ENCODE measurements at places on chromosomes 2 and 18.

- no peak for DNase-seq
These were observed 401.6 kb downstream of the GPD2 start for GRCh38 chr2:156837635-156838370.

DNA sequence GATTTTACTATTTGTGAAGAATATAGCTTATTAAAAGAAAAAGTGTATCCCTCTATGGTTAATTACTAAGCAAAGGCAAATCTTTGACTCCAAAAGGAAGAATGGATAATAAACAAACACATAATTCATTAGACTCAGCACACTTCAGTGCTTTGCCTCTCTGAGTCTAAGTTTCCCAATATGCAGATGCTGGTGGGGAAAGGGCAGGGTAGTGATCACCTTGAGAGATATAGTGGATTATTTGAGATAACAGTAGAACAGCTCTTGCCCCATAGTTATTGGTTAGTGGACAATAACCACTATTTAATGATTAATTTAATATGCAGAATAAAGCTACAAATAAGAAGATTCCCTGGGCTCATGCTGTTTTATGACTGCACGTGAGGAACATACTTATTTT lies 98.2 kb upstream of the SLC8A1 start:
- no peak for DNase-seq

GRCh38 chr18:44895176-44895798 lies 214.6 kb downstream of the SETBP1 start:
- no peak for DNase-seq

- DNase-seq: no peak
These were observed 1357.5 kb upstream of the CELF4 start for GRCh38 chr18:38923126-38923525.

- DNase-seq: no peak
These were observed 88.8 kb upstream of the MAP4K4 start for GRCh38 chr2:101608408-101609310.

DNA sequence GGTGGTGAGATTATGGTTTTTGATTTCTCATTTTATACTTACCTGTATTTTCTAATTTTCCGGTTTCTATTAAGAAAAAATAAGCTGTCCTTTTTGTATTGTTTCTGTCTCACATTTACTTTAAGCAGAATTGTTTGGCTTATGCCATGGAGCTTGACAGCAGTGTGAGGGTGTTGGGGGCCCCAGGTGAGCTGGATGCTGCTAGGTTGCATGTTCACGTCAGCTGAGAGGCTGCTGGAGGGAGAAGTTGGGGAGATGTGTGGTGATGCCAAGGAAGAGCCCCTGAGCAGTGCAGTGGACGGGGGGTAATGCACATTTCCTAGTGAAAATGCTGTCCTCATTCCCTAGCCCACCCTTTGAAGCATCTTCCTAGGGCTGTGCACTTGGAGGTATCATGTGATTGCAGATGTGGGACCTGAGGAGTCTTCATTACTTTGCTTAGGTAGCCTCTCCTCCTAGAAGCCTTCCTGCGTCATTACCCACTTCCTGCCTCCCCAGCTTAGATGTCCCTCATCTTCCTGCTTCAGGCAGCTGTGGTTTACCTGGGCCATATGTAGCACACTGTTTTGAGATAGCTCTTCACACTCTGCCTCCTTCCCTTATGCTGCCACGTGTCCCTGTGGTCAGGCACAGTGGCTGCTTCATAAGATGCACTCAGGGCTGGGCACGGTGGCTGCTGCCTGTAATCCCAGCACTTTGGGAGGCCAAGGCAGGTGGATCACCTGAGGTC lies 16.2 kb downstream of the ATG16L1 start:
- peak; percentile 50 for DNase-seq

DNA sequence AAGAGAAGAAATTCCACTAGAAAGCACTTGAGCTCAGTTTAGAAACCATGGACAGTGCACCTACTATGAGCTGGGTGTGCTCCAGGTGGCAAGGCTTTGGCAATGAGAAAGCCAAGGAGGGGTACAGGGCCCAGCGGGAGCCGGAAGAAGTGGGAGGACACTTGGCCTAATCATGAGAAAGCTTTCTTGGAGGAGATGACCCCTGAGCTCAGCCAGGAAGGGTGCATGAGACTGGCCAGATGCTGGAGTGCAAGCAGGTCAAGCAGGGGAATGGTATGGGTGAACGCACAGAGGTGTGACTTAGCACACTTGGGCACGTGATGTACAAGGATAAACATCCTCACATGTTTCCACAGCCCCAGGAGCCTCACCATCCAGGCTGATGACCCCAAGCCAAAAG lies 97.2 kb upstream of the GLI2 start:
- no peak for DNase-seq

GRCh38 chr2:5364361-5364760 lies 327.8 kb upstream of the SOX11 start:
- DNase-seq: no peak

- no peak for DNase-seq
These were observed 72.4 kb upstream of the NPAS2 start for GRCh38 chr2:100747551-100747950.

GRCh38 chr2:96396095-96396494 lies 60.5 kb downstream of the NCAPH start:
- no peak for DNase-seq

GRCh38 chr2:99348173-99348572 lies 11.0 kb downstream of the EIF5B start:
- no peak for DNase-seq

GRCh38 chr2:150485871-150486538 lies 1.5 kb downstream of the RND3 start:
- no peak for DNase-seq

- DNase-seq: no peak
These were observed 113.5 kb upstream of the FZD5 start for GRCh38 chr2:207883002-207883780.

- no peak for DNase-seq
These were observed 62.7 kb downstream of the SP110 start for GRCh38 chr2:230156782-230157699.

- no peak for DNase-seq
These were observed 130.3 kb upstream of the CTAGE1 start for GRCh38 chr18:22547807-22548561.

DNA sequence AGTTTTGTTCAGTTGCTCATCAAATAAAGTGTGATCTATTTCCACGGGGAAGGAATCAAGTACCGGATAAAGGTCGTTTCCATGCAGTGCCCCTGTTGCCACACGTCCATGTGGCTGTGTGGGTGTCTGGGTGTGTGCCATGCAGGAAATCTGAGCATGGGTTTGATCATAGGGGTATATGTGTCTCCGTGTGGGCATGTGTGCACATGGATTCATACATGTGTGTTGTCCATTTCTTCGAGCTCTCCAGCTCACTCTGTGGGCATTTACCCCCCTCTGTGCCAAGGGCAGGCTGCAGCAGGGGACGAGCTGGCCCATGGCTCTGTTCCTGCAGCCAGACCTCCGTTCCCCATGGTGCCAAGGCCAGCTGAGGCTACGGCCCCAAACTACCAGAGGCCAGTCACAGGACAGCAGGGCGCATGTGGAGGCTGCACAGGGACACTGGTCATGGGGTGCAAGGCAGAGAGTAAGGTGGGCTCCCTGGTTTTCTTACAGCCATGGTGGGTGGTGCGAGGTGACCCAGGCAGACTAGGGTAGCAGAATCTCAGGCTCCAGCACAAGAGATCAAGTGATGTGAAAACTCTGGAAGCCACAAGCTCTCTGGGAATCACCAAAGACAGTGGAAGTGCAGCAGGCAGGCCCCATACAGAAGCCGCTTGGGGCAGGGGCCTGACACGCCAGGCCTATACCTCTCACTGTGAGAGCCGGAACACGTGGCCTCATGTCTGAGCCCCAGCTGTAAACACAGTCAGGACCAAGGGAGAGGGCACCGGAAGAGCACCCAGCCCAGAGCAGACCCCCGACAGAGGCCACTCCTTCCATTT lies 66.4 kb upstream of the RAB6C start:
- DNase-seq: no peak

- no peak for DNase-seq
These were observed 1.4 kb downstream of the ACTR1B start for GRCh38 chr2:97662386-97662894.

- no peak for DNase-seq
These were observed 261.5 kb downstream of the MYCN start for GRCh38 chr2:16201848-16202247.

DNA sequence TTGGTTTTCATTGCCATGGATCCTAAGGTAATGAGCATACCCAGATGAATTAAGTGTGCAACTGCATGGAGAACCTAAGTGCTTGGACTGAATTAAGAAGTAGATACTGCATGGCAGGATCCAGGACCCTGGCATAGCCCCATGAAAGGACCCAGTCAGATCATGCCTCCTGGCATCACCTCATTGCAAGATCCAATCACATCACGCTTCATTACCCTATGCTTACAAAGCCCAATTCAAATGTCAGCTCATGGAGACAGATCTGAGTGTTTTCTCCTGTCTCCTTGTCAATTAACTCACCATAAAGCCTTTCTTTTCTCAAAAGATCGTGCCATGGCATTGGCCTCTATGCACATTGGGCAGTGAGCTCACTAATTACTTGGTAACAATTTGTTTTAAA lies 519.8 kb upstream of the ZNF804A start:
- no peak for DNase-seq

- DNase-seq: no peak
These were observed 17.8 kb downstream of the NCOA1 start for GRCh38 chr2:24508878-24509277.

DNA sequence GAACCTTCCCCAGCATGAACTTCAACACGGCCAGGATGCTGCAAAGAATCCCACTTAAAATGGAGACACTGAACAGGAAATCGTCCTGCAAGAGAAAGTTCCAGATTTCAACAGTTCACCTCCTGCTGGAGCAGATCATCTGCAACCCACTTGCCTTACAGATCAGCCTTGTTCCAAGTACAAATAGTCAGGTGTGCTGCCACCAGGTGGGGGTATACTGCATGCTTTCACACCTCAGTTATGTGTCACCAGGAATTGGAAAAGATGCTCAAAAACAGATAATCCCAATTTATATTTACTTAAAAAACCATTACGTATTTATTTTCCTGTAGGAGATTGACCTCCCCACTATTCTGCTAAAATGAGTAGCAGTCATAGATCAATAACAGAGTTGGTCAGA lies 212.3 kb downstream of the MGAT5 start:
- DNase-seq: no peak

- DNase-seq: no peak
These were observed 45.4 kb downstream of the SETBP1 start for GRCh38 chr18:44726059-44726421.

DNA sequence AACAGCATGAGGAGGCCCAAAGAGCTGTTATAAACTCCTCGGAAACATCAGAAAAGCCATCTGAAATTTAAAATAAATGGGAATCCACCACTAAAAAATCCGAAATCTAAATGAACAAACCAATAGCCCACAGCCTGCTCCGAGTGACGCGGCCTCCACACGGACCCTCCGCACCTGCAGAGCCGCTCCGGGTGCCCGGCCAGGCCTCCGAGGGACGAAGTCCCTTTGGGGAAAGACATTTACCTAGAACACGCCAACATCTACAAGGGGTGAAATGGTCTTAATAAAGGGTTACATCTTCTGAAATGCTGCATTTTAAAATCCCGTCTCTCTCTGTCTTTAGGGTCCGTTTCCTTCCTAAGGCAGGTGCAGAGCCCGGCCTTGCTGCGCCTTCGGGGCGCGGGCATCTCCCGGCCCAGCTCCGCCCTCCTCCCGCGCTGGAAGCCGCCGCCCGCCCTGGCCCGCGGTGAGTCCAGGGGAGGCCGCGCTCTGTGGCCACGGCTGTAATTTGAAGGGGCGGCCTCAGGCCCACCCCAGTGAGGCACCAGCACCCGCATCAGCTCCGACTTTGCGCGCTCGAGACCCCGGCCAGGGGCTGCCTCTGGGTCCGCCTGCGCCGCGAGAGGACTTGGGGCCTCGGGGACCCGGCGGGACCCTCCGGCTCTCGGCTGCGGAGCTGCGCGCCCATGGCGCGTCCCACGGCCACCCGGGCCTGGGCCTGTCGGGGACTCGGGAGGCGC lies 42.3 kb upstream of the CTDP1 start:
- DNase-seq: no peak

DNA sequence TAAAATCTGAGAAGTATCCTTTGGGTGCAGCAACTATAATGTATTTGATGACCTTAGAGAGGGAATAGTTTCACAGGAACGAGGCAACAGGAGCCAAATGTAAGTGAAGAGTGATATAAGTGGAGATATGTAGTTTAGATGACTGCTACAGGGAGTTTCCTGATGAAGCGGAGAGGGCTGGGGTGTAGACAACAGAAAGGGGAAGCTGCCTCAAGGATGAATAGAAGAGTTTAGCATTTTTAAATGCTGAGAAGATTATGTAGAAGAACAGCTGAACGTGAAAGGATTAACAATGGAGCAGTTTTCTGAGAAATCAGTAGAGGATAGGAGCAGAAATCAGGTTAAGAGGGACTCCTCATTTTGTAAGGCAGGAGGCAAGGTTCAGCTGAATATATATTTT lies 133.3 kb downstream of the LCLAT1 start:
- DNase-seq: no peak

GRCh38 chr18:68965817-68966216 lies 167.9 kb downstream of the CCDC102B start:
- DNase-seq: no peak

- no peak for DNase-seq
These were observed 311.4 kb downstream of the PTPRM start for GRCh38 chr18:7878265-7879211.

DNA sequence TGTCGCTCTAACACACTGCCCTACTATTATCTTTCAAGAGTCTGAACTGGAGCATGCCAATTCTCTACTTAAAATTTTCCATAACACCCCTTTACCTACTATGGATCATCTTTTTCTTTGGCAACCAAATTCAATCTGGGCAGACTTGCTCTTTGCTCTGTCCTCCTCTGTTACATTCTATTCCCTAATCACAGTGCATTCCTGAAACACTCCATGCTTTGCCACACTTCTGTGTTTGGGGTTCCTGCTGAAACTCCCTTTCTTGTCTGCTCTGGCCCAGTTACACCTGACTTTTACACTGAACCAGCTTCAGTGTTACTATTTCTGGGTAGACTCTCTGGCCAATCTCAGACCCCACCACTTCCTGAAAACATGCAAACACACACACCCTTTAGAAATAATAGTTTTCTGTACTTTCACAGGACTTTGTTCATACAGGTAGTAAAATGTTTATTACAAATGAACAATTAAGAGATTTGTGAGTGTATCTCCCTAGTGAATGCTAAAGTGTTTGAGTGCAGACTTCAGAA lies 119.9 kb upstream of the DCC start:
- DNase-seq: no peak

DNA sequence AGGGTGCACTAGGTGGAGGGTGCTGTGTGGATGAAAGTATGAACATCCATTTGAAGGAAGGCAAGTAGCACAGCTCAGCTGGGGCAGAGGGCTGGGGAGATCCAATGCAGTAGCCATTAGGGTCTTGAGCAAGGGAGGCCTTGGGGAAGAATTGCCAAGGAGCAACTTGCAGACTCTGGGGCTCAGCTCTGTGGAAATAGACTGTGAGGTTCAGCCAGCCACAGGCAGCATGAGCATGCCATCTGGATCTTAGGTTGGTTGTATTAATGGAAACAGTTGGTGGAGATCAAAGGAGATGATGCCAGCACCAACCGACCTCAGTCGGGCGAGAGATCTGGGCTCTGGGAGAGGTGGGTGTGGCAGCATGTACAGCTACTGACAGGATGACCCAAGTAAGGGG lies 5.6 kb downstream of the ZAP70 start:
- no peak for DNase-seq

- DNase-seq: no peak
These were observed 7.0 kb downstream of the NCKAP5 start for GRCh38 chr2:133561045-133561852.

Measured in stimulated activated CD8-positive, alpha-beta memory T cell treated with anti-CD3 and anti-CD28 coated beads, Interleukin-2, amount 100 ng/mL, for 48 hours (primary cell).